ENCODE measurements at places on chromosomes 1 and 21.

DNA sequence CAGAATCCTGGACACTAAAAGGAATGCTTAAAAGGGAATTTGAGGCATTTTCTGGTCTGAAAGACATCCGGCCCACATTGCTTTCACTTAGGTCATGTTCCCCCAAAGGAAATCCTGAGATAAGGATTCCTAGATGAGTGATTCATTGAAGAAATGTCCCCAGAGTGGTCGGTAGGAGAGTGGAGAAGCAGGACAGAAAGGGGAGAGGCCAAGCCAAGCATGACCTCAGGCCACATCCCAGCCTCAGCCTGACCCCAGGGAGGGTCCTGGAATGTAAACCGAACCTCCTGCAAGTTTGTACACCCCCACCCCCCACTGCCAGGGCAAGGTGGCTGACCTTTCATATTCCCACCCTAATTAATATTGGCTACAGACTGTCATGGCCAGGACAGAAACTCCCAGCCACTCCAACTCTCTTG lies 16.6 kb downstream of the HIVEP3 start:
- DNase-seq = no peak

GRCh38 chr21:15874615-15875014 lies 144.8 kb downstream of the USP25 start:
- no peak for DNase-seq

DNA sequence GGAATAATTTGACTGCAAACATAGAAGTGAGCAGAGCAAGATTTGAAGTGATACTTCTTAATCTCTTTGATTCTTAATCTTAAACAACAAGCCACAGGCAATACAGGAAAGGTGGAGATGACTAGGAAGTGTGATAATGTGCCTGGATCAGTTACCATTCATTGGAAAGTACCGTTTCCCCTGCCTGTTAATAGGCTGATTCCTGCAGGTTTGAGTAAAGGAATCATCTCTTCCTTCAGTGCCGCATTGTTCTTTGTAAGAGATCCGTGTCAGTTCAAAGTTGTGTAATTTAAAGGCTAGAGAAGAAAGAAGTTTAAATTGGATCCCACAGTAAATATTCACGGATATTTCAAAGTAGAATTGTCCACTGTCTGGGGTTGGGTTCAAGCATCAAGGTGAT lies 43.5 kb upstream of the BCL10 start:
- DNase-seq = no peak

GRCh38 chr1:228299211-228299610 lies 91.4 kb downstream of the OBSCN start:
- no peak for DNase-seq

DNA sequence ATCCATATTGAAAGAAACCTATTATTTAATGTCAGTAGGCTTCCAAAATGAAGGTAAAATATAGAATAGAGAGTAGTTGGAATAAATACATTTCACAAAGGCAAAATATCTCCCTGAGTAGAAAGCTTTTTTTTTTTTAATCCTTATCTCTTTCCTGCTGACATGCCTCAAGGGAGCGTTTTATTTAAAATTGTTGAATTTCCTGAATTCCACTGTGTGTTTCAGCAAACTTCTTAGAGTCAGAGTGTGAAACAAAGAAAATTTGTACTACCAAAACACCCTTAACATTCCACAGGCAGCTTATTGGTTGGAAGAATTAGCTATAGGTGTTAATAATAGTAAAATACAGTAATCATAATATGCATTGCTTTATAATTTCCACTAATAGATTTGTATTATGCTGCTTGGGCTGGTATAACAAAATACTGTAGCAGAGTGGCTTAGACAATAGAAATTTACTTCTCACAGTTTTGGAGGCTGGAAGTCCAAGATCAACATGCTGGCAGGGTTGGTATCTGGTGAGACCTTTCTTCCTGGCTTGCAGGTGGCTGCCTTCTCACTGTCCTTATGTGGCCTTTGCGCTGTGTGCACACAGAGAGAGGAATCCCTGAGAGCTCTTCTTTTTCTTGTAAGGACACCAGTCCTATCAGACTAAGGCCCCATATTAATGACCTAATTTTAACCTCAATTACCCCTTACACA lies 468.4 kb upstream of the C1orf87 start:
- DNase-seq = no peak

DNA sequence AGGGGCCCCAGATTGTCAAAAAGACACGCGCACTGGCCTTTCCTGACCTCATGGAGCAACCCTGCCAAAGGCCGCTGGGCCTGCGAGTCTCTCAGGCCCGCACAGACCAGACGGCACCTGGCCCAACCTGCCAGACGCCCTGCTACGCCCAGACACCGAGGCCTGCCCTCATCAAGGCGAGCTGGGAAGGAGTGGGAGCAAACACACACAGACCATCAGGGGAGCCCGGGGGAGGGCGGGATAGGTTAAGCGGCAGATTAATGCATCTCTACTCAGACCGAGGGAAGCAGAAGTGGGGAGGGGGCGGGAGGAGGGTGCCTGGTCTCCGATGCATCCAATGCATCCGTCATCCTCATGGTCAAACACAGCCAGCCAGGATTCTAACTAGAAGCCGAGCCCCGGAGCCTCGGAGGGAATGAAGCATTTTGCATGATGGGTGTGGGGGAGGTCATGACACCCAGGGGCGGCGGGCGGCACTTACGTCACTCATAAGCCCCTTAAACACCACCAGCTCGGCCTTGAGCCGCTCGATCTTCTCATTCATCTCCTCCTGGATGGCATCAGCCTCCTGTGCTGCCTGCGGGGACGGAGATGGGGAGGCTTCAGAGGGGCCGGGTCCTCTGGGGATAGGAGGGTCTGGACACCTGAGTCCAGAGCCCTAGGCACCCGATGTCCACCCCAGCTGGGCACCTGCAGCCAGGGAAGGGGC lies 17.0 kb upstream of the ALDH4A1 start:
- DNase-seq = no peak

DNA sequence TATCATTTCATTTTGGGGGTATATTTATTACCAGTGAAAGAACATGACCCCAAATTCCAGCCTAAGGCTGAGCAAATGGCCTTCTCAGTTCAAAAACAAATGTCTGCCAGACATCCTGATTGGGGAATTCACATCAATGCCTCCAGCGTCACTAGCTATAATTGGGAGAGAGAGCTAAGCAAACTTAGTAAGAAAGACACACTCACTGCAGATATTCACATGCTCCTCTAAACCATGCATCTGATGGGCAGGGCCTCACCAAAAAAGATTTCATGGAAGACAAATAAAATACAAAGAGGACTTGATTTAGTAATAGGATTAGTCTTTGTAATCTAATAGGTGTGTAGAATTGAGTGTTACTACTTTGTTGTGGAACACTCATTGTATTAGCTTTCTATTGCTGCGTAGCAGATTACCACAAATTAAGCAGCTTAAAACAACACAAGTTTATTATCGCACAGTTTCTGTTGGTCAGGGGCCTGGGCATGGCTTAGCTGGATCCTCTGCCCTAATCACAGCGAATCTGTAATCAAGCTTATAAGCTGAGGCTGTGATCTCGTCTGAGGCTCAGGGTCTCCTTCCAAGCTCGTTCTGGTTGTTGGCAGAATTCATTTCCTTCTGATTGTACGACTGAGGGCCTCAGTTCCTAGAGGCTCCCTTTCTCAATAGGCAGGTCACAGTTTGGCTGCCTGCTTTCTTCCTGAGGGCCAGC lies 243.0 kb downstream of the PBX1 start:
- DNase-seq = no peak

DNA sequence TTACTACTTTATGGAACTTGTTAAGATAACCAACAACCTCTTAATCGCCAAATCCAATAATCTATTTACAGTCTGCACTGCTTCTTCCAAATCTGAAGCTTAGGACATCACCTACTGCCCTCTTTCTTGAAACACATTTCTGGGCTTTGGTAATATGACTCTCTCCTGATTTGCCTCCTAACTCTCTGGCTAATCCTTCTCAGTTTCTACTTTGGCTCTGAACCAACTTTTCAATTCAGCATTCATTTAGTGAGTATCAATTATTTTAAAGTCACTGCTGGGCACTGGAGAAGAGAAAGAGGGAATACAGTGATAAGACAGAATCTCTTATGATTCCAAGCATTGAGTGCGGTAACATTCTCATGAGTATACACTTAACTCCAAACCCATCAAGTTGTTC lies 275.0 kb downstream of the AKT3 start:
- DNase-seq = peak; percentile 45

GRCh38 chr21:28068455-28069358 lies 924.0 kb downstream of the LTN1 start:
- DNase-seq = no peak

GRCh38 chr21:39082656-39083376 lies 100.4 kb downstream of the PSMG1 start:
- no peak for DNase-seq

GRCh38 chr1:154847891-154848290 lies 22.2 kb downstream of the KCNN3 start:
- no peak for DNase-seq

DNA sequence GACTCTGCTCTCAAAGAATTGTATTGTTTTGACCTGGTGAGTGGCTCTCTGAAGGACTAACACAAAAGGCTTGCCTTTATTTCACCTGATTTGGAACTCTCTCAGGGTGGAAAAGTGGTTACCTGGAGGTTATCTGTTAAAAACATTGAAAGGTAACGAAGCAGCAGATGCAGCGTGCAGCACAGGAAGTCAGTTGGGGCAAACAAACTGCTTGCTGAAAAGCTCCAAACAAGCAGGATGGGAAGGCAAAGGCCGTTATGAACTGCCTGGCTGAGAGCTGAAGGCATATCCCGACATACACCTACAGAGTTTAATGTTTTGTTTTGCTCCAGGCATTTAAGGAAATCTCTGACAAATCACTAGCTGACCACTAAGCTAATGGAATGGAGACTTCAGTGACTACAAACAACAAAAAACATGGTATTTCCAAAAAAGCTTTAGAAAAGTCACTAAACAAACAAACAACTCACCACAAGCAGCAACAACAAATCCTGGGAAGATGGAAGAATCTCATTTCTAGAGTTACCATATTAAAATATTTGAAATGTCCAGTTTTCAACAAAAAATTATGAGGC lies 44.3 kb upstream of the BATF3 start:
- no peak for DNase-seq

DNA sequence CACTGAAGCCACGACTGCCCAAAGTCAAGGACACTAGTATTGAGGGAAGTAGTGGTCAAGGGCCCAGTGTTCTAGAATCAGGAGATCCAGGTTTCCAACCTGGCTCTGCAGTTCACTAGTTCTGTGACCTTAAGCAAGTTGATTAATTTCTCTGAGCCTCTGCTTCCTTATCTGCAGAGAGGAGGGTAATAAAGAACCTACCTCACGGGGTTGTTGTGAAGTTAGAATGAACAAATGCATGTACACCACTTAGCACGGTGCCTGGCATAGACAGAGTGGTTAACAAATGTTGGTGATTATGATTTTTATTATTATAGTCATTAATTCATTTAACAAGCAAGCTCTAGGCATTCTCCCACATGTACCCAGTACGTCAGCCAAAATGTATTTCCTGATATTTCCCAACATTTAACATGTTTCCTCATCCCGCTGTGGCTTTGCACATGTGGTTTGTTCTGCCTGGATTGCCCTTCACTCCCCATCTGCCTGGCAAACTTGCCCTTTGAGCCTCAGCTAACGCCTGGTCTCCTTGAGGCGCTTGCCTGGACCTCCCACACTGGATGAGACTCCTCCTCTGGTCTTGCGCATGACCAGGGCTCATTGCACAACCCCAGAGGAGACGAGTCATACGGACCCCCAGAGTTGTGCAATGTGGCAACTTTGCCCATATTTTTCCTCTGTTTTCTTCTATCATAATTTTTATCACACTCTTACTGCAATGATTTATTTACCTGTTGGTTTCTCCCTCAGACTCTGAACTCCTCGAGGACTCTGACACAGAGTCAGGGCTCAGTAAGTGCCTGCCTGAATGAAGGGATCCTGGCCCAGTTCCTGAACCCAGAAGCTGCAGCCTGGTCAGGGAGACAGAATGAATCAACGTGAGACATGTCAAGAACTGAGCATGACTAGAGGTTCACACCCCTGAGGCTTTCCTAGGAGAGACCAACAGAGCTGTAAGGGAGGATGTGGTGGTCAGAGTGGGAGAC lies 20.7 kb upstream of the MFSD2A start:
- no peak for DNase-seq

DNA sequence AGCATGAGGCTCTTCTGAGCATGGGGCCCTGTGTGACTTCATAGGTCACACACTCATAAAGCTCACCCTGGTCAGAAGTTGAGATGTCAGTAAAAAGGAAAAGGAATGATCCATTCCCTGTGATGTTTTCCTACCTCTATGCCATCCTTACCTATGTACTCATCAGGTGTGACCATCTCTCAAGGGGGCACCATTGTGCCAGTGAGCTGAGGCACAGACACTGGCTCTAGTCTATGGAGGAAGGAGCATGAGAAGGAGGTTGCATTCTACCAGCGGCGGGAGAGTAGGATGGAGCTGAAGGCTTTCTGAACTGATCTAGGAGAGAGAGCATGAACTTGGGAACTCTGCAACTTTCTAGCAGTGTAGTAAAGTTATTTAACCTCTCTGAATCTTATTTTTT lies 65.8 kb upstream of the RGL1 start:
- no peak for DNase-seq

GRCh38 chr1:116226017-116226416 lies 114.8 kb downstream of the MAB21L3 start:
- DNase-seq = no peak

All from NCI-H1436 treated with DMSO at 0.1 percent for 48 hours (cell line).